ENCODE measurements at places on chromosomes 4 and X.

DNA sequence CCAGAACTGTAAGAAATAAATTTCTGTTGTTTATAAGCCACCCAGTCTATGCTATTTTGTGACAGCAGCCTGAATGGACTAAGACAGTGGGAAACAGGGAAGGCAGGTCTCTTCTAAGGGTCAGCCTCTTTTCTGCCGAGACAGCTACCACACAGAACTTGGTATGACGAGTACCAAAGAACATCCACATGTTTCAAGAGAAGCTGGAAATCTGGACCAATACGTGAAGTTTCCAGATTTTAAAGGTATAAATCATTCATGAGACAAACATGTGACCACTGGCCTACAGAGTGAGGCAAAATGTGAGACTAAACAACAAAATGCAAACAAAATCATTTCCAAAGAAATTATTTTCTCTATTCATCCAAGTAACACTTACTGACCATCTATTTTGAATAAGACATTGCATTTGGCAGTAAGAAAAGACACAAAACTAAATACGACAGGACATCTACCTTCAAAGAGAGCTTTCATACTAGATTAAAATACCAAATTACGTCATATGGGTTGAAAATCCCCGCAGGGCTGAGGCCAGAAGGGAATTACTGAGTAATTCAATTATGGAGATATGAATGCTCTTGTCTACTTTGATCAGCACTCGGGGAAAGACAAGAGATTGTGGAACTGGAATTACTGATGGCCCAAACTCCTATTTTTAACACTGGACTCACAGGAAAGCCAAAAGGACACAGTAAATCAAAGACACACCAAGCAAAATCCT, 7.2 kb downstream of the SCARB2 start:
- DNase-seq, result no peak

DNA sequence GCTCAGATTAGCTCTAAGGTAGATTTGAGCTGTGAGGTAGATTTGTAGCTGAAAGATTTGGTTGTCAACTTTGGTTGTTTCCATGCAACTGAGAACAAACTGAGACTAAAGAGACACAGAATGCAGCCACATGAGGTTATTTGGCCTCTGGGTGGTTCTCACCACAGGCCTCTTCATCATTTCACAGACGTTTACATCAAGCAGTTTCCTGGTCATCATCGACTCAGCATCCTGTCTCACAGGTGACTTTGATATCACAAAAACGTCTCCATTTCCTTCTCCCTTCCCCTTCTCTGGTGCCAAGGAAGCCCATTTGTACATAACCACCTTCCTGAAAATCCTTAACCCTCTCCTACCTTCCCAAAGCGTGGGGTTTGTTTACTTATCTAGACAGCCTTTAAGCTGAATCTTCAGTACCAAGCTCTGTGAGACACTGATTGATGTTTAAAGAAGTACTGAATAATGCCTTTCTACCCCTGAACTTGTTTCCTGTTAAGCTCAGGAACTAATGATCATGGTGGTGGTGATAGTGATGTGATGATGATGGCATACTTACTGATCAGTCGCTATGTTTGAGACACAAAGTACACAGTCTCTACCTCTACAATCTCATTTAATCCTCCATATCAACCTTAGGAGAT, 81.9 kb downstream of the FAM114A1 start:
- DNase-seq, result no peak

DNA sequence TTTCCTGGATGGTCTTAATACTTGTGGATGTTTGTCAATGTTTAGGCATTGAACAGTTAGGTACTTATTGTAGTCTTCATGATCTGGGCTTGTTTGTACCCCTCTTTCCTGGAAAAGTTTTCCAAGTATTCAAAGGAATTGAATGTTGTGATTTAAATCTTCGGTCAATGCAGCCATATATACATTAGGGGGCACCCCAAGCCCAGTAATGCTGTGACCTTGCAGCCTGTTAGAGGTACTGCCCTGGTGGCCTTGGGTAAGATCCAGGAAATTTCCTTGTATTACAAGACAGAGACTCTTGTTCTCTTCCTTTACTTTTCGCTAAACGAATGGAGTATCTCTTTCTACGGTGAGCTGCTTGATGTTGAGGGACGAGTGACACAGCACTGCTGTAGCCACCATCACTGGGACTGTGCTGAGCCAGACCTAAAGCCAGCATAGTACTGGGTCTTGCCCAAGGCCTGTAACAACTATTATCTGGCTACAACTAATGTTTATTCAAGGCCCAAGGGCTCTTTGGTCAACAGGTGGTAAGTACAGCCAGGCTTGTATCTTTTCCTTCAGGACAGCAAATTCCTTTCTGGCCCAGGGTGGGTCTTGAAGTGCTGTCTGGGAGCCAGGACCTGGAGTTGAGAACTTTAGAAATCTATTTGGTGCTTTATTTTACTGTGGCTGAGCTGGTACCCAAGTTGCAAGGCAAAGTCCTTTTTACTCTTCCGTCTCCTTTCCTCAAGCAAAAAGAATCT, 118.3 kb upstream of the ATOH1 start:
- no peak for DNase-seq

DNA sequence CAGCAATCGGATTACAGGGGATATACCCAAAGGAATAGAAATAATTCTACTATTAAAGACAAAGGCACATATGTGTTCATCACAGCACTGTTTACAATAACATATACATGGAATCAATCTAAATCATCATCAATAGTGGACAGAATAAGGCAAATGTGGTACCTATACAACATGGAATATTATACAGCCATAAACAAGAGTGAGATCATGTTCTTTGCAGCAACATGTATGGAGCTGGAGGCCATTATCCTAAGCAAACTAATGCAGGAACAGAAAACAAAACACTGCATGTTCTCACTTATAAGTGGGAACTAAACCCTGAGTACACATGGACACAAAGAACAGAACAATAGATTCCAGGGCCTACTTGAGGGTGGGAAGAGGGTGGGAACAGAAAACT, 163.2 kb downstream of the CFAP299 start:
- no peak for DNase-seq

GRCh38 chr4:48490012-48490679, at the start of gene ZAR1:
Gene ZAR1 (plus strand): TSS chr4:48490252. CDS start chr4:48490292, 40 bp downstream.
- peak; percentile 37 for DNase-seq

GRCh38 chrX:126820700-126821420, 1.3 kb downstream of the PRR32 start:
- DNase-seq, result no peak

Measured in left hindlimb (tissue), 1 donor.